Fibroblast of skin of right biceps (primary cell): ENCODE measurements at places on chromosomes 7 and 10.

DNA sequence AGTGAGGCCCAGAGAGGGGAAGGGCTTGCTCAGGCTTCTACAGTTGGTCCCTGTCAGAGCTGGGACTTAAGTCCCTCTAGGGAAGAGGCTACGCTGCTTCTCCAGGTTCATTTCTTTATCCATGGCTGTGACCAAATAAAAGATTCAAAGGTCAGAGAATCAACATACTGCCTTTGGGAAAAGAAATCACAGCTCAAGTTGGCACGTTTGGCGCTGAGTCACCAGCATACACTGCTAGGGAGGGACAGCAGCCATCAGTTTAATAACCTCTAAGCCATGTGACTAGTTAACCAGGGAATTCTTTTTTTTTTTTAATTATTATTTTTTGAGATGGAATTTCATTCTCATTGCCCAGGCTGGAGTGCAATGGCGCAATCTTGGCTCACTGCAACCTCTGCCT, 28.4 kb upstream of the CRHR2 start:
- DNase-seq, result no peak

GRCh38 chr7:135745703-135746312, 2.8 kb downstream of the FAM180A start:
- DNase-seq, result peak; percentile 99

DNA sequence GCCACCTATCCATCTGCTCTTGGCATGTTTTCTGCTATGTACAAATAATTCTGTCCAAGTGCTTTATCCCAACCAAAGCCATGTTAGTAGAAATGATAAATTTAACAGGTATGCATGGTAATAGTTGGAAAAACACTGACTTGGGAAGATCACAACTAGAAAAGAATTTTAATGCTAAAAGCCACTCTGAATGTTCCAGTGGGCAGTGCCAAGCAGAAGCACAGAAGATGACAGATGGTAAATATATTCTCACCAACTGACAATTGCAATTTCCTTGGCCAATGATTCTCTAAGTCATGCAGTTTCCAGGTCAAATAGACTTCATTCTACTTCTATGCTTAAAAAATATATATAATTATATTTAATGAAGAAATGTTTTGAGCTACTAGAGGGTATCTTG, 83.6 kb upstream of the SEMA3C start:
- no peak for DNase-seq

DNA sequence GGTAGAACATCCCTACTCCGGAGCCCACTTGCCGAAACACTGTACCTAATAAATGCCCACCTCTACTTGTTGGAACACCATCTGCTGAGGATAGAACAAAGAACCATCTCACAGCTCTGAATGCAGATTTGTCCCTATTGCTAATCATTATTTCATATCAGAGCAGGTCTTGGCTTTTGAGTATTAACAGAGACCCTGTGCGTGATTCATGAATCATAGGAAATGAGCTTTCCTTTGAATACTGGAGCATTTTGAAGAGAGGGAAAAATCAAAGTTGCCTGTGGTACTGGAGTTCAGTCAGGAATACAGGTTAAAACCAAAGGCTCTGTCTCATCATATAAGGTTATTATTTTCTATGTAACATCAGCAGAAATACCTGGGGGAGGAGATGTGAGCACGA, 1132.3 kb downstream of the XPNPEP1 start:
- DNase-seq, result no peak

GRCh38 chr7:92777993-92778392, 58.4 kb downstream of the CDK6 start:
- no peak for DNase-seq

DNA sequence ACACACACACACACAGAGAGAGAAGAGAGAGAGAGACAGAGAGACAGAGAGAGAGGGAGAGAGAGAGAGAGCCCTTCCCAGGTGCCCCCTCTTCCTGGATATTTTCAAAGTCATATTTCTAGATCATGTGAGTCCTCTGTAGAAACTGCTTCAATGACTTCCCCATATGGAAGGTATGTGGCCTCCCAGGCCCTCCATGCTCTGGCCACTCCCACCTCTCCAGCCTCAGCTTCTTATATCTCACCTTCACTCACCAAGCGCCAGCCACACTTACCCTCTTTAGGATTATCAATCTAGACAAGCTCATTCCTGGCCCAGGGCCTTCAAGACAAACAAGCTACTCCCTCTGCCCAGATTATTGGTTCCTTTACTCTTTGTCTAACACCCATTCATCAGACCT, 259.7 kb downstream of the MTERF1 start:
- DNase-seq, result no peak

GRCh38 chr10:49140304-49141177, 6.7 kb upstream of the FAM170B start:
- DNase-seq, result peak; percentile 80

GRCh38 chr10:31760674-31761081, 168.0 kb downstream of the ARHGAP12 start:
- no peak for DNase-seq

GRCh38 chr10:30422981-30423654, 10.9 kb upstream of the MAP3K8 start:
- DNase-seq, result peak; percentile 56

- DNase-seq, result peak; percentile 92
Measured at GRCh38 chr10:98460837-98461499, 14.2 kb upstream of the HPS1 start.

- DNase-seq, result no peak
Measured at GRCh38 chr10:1417574-1417973, 319.8 kb downstream of the ADARB2 start.

DNA sequence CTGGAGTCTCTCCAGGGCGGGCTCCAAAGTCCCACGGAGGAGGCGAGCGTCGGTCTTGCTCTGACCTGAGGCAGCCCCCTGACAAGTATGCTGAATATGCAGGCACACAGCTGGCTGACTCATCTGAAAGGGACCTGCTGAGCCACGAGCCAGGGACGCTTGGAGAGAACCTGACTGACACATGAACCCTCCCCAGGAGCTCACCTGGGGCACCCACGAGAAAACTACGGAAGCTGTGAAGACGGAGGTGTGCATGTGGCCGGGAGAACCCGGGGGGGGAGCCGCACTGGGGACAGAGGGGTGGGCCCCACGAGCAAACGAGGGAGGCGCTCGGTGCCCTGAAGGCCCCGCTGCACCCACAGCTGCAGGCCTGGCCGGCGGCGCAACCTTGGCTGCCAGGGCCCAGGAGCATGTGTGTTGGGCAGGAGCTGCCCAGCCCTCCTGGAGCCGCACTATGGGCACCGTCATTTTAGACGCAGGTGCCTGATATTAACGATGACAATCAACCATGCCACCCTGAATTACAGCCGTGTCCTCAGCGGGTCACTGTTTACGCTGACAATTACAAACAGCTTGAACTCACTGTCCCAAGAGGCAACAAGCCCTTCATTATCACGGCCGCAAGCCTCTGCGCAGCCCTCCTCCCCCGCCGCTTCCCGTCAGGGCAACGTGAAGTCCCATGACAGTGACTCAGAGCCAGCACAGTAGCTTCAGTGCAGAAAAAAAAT, 64.7 kb downstream of the DIP2C start:
- DNase-seq, result peak; percentile 74

DNA sequence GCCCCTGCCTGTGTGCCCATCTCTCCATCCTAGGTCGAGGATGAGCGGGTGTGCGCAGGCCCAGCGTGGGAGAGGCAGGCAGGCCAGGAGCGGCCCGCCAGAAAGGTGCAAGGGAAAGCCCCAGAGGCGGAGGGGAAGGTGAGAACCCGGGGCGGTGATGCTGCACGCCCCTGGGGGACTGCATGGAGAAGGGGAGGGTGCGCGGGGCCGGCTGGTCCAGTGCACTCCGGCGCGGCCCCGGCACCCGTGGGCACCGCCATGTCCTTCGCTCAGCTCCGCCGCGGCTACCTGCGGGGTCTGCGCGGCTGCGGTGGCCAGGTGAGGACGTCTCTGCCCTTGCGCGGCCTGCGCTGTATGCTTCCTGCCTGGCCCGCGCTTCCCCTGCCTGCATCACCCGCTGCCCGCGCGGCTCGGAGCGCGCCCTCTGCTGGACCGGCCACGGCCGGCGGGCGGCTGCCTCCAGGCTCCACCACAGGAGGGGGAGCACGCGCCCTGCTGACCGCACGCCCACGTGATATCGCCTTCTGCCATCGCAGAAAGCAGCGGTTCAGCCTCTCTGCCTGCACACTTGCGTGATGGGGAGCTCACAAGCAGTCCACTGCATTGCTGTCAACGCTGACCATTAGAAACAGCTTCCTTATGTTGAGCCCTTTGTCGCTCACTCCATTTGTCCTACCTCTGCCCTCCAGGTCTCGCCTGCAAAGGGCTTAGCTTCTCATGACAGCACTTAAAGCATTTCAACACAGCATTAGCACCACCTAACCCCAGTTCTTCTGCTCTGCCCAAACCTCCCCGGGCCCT, 73.9 kb downstream of the CXCL12 start:
- DNase-seq, result peak; percentile 74

GRCh38 chr7:108270385-108271015, 140.3 kb upstream of the LAMB4 start:
- DNase-seq, result no peak

GRCh38 chr10:119465085-119465484, 77.4 kb downstream of the RGS10 start:
- no peak for DNase-seq

DNA sequence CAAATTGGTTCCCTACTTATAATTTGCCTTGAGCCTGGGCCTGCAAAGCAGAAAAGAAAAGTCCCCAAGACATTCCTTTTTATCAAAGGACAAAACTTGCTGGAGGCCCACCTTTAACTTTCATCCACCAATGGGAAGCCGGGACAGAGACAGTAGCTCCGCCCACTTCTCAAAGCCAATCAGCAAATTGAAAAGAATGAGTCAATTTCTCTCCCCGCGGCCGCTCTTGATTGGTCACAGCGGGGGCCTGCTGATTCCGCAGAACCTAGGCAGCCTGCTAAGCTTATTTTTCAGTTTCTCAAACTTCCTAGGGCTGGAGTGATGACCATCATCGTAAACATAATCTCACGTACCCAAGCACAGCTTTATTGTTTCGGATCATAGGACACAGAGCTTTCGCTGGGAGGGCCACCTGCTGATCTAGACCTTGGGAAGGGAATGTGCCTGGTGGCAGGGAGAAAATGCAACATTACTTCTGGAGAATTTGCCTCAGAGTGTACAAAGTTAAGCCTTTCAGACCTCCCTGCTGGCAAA, at the start of gene SLC13A4:
SLC13A4 (minus strand) TSS at position 51 of the 534 bp plus-strand sequence. CDS start 690 bp downstream, outside the sequence.
- no peak for DNase-seq

GRCh38 chr7:137366995-137367394, 23.5 kb upstream of the PTN start:
- DNase-seq, result no peak

DNA sequence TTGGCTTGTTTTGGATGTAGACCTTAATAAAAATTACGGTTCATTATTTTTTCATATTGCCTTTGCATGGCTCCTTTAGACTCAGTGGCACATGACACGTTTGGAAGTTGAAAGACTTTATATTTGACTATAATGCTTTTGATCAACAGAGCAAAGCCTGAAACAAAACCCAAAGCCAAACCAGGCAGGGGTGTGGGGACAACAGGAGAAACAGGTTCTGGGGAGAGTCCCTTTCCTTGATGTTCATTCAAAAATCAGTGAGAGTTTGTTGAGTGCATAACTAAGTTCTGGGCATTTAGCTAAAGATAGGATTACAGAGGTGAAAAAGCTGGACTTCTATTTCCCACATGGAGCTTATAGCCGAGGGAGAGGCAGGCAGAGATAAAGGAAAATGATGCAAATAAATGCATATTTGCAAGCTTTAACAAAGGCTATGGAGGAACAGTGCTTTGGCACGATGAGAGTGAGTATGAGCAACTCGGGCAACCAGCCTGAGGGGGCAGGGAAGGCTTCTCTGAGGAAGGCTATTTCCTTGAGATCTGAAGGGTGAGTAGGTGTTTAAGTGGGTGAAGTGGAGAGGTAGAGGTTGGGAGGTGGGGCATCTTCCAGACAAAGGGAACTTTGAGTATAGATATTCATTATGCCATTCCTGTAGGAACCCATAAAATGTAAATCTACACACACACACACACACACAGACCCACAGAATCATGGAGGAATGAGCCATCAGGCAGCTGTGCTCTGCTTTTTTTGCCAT, 34.5 kb upstream of the PDZD8 start:
- no peak for DNase-seq

DNA sequence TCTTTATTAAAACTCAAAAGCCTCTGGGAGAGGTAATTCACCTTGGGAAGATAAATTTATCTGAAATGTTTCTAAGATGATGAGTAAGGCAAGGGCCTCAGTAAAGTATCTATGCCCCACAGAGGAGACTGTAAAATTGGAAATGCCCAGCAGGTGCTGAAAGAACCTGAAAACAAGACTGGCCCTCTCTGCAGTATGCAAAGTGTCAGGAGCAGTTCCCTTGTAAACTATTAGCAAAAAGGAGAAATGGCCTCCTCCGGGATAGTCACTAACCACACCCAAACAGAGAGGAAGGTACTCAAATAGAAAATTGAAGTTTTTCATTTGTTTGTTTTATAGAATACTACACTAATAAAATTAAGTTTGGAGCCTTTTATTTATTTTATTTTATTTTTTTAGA, 81.2 kb downstream of the FZD1 start:
- no peak for DNase-seq

- no peak for DNase-seq
Measured at GRCh38 chr10:131166486-131166885, 145.0 kb downstream of the TCERG1L start.

- no peak for DNase-seq
Measured at GRCh38 chr10:89531359-89531758, 4.0 kb downstream of the SLC16A12 start.

GRCh38 chr7:155191901-155192478, 105.7 kb upstream of the INSIG1 start:
- DNase-seq, result no peak

DNA sequence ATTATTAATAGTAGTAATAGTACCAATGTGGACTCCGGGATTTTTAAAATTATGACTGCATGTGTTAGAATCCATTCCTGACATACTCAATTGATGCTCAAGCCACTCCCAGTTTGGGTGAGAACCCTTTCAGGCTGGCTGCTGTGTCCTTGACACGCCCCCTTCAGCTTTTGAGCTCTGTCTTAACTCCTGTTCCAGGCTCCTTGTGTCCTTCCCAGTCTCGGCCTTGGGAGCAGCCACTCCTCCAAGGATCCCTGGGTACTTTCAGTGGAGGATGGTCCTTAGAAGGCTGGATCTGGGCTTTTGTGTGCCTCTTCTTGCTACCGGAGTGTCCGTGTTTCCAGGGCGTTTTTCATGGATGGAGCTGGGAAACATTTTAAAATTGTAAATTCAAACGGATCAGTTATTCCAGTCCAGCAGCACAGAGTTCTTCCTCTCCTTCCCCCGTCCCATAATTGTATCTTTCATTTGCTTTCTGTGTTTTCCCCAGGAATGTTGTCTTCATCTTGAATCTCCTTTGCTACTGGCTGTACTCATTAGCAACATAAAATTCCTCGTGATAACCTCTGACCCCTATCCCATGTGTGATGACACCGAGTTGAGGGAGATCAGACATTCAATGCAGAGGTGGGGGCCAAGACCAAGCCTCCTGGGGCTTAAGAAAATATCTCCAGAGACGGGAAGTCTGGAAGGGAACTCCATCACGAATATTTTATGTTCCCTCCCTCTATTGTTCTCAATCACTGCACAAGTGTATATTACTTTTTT, 40.0 kb upstream of the PFKFB3 start:
- DNase-seq, result no peak

GRCh38 chr7:84982199-84982598, 204.7 kb downstream of the SEMA3D start:
- DNase-seq, result peak; percentile 36

- DNase-seq, result no peak
Measured at GRCh38 chr7:15280078-15280733, 281.6 kb downstream of the AGMO start.
